Ammon's horn (tissue), 1 donor: ENCODE measurements at places on chromosomes 5 and 9.
A peak's percentile ranks its signal among the peaks of the same experiment; 100 is the strongest.

DNA sequence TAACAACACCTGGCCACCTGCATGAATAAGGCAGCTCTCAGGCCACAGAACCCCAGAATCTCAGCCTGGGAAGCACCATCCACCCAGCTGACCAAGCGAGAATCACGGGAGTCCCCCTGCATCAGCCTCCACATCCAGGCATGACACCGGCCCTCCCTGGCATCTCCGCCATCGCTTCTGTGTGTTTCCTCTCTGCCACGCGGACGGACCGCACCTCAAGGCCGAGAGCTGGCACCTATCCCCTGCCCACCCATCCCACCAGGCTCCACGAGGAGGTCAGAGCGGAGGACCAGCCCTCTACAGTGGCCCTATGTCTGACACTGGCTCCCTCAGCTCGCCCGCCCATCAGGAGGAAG, 134.7 kb downstream of the COL23A1 start:
- no peak for DNase-seq

DNA sequence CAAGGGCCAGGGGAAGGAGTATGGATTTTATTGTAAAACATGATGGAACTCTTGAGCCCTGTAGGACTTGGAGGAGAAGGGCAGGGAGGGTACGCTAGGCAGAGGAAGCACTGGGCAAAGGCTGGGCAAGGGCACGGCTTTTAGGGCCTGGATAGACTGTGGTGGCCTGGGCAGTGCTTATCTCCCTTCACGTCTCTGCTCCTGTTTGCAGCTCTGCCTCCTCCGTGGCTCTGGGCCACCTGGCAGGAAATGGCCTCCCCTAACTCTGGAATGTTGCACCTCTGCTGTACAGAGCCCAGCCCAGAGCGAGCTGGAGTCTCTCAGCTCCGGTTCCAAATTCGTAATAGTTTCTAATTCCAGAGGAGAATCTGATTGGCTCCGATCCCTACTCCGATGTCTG, 12.2 kb upstream of the STC2 start:
- no peak for DNase-seq

- no peak for DNase-seq
Measured at GRCh38 chr5:153711755-153712154, 221.3 kb downstream of the GRIA1 start.

DNA sequence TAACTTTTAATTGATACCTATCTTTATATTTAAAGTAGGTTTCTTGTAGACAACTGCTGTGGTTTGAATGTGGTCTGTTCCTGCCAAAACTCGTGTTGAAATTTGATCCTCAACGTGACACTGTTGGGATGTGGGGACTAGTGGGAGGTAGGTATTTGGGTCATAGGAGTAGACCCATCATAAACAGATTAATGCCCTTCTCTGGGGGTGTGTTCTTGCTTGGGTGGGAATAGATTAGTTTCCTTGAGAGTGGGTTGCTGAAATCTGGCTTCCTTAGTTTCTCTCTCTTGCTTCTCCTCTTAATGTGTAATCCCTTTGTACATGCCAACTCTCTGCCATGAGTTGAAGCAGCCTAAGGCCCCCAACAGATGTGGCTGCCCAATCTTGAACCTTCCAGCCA, 34.6 kb upstream of the IPPK start:
- DNase-seq: no peak

DNA sequence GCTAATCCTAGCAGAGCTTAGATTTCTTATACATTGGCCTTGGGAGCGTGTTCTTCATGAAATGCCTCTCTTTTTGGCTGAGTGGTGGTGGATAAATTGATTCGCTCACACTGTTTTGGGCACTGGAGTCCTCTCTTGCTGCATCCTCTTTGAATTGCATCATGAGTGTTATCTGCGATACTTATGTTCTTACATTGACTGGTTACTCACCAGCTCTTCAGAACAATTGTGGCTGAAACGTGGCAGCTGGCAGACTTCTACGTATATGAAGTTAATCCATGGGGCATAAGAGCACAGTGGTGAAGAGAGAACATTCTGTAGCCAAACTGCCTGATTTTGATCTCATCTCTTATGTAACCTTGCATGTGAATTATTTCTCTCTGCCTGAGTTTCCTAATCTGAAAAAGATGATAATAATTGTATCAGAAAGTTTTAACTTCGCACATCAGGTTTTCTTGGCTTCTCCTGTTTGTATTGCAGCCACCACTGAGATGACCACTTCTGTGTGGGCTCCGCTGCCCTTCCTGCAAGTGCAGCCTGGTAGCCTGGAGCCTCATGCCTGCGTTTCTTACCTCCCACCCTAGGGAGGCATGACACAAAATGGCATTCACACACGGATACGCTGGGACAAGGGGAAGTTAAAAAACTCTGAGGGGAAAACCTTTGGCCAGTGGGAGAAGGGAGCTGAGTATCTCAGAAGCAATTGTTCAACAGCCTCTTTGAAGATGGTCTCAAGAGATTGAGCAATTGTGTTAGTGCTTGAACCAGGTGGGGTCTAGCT, 295.2 kb downstream of the ARHGAP26 start:
- no peak for DNase-seq

GRCh38 chr9:78788101-78788500, 491.2 kb downstream of the PSAT1 start:
- DNase-seq: no peak

DNA sequence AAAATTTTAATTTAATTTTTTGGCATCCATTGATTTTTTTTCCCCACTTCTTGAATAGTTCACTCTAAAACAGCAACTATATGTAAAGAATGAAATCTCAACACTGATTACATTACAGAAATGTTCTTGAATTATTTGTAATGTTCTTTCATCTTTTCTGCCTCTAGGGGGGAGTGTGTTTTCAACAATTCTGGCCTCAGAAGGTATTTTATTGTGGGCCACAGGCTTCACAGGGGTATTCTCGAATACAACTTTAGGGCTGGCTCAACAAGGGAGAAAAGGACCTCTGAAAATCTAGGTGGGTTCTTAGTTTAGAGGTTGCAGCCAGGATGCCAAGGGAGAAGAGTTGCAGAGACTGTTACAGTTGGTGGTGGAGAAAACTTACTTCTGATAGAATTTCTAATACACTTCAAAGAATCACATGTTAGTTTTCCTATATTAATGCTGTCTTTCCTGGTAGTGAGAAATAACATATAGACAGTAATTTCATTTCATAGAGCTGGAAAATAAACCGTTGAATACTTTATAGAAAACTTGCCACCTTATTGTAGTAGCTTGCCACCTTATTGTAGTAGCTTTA, 3.6 kb upstream of the NPR3 start:
- DNase-seq: no peak

DNA sequence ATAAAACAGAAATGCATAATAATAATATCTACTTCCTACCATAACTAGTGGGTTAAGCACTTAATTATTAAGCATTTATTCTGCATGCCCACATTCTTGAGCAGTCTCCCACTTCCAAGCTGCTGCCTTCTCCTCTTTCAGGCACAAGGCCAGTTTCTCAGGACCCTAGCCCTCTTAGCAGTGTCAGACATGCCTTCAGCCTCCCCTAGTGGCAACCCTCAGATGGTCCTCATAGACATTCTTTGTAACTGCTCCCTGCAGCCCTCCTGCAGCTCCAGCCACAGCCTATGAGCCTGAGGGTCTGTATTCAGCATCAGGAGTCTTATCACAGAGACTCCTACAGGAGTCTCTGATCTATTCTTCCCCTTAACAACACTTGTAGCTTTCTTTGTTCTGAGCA, 3.9 kb downstream of the IL9 start:
- peak; percentile 43 for DNase-seq

DNA sequence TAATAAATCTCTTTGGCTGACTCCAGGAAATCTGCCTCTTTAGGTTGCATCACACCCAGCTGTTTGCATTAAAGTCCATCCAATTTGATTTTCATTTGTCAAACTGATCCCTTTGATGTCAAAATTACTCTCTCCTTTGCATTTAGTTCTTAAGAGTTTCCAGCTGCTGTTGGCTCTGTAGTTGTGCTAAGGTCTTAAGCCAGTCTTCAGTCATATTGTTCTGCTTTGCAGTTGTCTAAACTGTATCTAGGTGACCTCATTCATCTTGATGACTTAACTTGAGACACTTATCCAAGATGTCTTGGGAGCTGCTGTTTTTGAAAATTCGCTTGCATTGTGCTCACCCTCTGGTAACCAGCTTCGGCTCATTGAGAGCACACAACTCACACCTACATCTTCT, 386.9 kb upstream of the TLE4 start:
- DNase-seq: no peak

- DNase-seq: no peak
Measured at GRCh38 chr5:55899344-55899743, 48.2 kb downstream of the IL31RA start.

- DNase-seq: no peak
Measured at GRCh38 chr5:133865113-133865512, 103.3 kb downstream of the C5orf15 start.

- DNase-seq: no peak
Measured at GRCh38 chr5:169384661-169385060, 83.7 kb upstream of the SLIT3 start.

GRCh38 chr5:131163276-131164119, 1.6 kb downstream of the HINT1 start:
- no peak for DNase-seq

GRCh38 chr5:78563621-78564020, 85.0 kb downstream of the LHFPL2 start:
- DNase-seq: no peak

DNA sequence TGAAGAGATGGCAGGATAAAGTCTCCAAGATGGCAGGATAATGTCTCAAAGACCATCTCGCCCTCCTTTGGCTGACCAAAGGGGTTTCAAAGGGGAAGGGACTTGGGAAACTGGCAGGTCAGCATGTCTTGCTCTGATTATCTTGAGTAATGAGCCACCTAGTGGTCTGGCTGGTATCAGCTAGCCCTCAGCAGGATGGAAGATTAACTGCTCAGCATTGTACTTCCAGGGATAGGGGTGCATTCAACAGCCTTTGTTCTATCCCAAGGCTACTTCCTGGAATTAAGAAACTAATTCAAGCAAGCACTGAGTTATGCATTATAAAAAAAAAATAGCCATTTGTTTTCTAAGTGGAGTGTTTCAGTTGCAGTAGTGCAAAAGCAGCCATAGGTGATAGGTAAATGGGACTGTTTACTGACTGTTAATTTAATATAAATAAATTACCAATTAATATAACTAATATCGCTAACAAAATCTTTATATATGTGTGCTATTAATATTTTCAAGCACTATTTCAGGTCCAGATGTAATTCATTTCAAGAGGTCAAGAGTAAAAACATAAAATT, 555.5 kb downstream of the CDH9 start:
- peak; percentile 75 for DNase-seq

DNA sequence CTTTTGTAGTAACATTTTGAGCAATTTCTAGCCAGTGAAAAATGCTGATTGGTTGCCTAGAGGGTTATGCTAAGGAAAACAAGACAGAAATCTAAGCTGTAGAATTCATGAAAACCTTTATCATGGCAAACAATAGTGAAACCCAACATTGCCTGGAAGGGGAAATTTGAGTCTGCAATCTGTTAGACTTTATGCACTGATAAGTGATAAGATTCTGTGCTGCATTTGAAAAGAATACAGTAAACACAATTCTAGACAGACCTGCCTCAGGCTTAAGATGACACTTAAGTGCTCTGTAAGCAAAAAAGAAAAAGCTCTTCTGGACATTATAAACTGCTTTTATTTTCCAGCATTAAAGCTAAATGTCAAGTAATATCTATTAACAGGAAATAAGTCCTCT, 519.3 kb downstream of the ISL1 start:
- DNase-seq: no peak
